ENCODE measurements at places on chromosomes 2 and 18.

- no peak for DNase-seq
These were observed 137.3 kb upstream of the NFATC1 start for GRCh38 chr18:79258447-79258846.

DNA sequence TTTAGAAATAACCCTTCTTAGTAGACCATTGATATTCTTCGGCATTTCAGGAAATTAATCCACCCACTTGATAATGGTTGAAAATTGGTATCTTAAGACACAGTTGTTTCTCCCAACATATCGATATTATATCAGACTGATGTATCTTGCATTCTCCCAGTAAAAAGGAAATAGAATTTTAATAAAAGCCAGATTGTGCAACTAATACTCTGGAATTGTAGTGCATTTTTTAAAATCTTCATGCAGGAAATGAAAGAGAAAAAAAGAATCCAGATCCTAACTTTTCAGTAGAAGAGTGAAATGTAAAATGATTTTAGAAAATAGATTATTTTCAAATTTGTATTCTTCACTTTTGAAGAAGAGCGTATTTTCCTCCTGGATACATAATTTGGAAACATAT, 1168.4 kb downstream of the DPP10 start:
- no peak for DNase-seq

DNA sequence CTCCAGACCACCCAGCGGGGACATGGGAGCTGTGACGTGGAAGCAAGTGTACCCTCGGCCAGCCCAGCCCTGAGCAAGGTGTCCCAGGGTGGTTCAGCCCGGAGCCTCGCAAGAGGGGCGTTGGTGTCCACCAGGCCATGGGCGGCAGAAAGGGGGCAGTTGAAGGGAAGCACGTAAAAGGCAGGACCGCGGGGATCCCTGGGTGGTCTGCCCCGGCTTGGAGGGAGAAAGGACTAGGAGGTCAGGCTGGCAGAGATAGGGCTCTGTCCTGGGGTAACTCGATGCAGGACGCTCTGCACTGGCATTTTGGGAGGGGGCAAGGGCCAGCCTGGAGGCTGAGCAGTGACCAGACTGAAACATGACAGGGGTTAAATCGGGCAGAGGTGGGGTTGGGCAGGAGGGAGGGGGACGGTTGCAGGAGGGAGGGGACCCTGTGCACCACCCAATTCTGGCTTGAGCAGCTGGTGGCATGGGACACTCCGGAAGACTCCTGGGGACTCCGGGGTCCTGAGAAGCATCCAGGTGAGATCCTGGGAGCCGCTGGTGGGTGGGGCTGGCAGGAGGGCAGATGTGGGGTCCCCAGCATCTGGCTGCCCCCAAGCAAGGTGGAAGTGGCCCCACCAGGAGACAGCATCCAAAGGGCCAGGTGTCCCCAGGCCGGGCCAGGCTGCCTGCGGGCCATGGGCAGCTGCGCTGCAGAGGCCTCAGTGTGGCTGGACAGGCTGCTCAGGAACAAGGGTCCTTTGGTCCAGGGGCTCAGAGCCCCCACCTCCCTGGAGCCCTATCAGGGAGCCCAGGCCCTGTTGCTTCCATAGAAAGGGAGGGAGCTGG, 46.8 kb upstream of the GPC1 start:
- no peak for DNase-seq

- no peak for DNase-seq
These were observed 352.4 kb downstream of the XIRP2 start for GRCh38 chr2:167240671-167241070.

DNA sequence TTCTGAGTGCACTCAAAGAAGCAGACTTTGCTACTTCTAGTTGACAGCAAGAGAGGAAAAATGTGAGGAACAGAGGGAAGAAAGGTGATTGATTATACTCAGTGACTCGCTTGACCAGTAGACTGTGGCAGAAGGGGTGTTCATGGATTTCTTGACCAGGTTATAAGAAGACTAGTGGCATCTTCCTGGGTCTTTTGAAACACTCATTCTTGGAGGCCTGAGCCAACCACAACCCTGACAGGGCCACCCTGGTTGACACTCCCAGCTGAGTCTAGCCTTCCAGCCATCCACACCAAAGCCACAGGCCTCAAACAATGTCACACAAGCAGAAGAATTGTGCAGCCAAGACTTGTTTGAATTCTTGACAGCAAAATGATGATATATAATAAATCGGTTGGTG, 366.3 kb downstream of the SS18 start:
- no peak for DNase-seq

Data from NCI-H1092 treated with DMSO at 0.1 percent for 48 hours (cell line).